Activated CD4-positive, alpha-beta T cell treated with anti-CD3 and anti-CD28 coated beads, Interleukin-2, amount 10 ng/mL, durations not matched to agents 7 days and 5 days (primary cell): ENCODE measurements at places on chromosomes 12 and 14. TPM values are rescaled to one million over a fixed set of nuclear protein-coding genes. Genes with fewer than 3 reads are reported as not detected.

The TPI1 gene
- total RNA-seq, result 918 TPM

DNA sequence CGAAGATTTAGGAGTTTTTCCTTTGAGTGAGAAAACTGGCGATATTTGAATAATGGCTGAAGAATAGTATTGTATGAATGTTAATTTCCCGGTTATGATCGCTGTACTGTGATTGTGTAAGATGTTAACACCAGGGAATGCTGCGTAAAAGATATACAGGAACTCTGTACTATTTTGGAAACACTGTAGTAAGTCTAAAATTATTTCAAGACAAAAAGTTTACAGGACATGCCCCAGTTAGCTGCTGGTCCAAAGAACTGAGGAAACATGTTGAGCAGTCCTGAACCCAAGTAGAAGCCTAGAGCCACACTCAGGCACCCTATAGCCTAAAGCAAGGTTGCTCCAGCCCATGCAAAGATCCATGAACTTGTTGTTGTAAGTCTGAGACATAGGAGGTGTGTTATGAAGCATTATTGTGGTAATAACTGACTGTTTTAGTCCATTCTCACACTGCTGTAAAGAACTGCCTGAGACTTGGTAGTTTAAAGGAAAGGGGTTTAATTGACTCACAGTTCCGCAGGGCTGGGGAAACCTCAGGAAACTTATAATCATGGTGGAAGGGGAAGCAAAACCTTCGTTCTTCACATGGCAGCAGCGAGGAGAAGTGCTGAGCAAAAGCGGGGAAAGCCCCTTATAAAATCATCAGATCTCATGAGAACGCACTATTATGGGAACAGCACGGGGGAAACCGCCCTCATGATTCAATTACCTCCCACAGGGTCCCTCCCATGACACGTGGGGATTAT is 99.8 kb upstream of the RESF1 start:
- DNase-seq, result no peak

- peak; percentile 75 for DNase-seq
Observed at GRCh38 chr14:21924479-21924878, 250.9 kb upstream of the OR4E1 start.

- DNase-seq, result no peak
Observed at GRCh38 chr12:95838125-95838524, 20.6 kb upstream of the SNRPF start.

DNA sequence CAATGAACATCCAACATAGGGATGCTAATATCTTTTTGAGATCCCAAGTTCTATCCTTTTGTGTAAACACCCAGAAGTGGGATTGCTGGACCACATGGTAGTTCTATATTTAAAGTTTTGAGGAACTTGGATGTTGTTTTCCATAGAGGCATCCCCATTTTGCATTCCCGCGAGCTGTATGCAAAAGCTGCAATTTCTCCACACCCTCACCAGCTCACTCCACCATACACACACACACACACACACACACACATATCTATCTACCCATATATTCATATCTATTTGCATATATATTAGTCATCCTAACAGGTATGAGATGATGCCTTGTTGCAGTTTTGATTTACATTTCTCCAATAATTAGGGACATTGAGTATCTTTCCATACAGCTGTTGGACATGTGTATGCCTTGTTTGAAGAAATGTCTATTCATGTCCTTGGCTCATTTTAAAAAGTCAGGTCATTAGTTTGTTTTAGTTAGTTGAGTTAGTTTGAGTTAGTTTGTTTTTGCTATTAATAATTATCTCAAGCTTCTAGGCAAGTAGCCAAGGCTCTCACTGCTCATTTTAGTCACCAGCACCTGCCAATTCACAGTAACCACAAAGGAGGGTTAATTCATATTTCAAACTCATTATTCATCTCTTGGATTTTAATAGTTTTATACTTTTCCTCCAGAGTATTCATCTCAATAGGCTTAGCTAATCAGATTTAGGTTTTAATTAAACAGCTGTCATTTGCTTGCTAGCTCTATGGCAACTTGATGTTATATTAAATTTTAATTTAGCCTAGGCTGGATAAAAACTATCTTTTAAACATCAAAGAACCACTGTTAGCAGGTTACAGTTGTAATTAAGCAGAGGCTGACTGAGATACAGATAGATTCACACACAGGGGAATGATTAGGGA is 1435.9 kb upstream of the TMEM132C start:
- no peak for DNase-seq
